ENCODE measurements at places on chromosomes 1 and 21.

GRCh38 chr1:227415115-227415790, 97.0 kb upstream of the CDC42BPA start:
- no peak for DNase-seq

- no peak for DNase-seq
These were observed at the start of gene RNASEL for GRCh38 chr1:182588500-182589396. Gene RNASEL, minus strand, starts transcription at chr1:182589256. Its CDS starts 2,450 bp downstream, at chr1:182586806.

DNA sequence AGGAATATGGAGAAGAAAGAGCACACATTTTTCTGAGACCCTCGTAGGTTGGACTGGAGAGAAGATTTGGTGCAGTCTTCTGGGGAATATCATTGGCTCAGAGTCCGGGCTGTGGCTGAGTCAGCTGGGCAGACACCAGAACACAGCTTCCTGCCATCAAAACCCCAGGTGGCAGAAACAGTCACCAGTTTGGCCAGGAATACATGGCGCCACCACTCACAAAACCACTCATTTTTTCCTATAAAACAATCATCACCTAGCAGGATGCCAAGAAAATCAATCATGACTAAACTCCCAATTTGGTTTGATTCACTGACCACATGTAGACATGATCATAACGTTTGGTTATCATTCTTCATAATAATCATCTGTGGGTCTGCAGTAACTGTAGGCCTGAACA, 178.1 kb upstream of the PBX1 start:
- DNase-seq, result no peak

GRCh38 chr1:209727286-209727685, 22.6 kb downstream of the HSD11B1 start:
- no peak for DNase-seq

- DNase-seq, result no peak
These were observed 17.9 kb upstream of the TTC34 start for GRCh38 chr1:2819429-2819828.

DNA sequence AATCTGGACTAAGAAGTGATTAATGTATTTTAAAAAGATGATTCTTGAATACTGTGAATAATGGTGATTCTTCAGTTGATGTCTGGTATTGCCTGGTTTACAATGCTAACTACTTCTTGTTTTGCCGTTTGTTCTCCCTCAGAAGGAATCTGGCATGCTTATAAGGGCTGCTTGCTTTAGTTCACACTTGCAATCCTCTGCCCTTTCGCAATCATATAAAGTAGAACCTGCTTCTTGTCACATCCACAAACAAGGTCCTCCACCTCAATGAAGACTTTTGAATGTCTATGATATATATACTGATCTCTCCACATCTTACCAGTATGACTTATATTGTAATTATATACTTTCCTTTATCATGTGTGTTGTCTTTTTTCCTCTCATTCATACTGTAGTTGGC, 92.6 kb downstream of the ADGRL4 start:
- DNase-seq, result no peak

GRCh38 chr1:245337829-245338484, 183.2 kb downstream of the KIF26B start:
- no peak for DNase-seq

Data from frontal cortex (tissue), 4 donors.